ENCODE measurements at places on chromosomes 3 and 15.

- DNase-seq = no peak
Measured at GRCh38 chr3:31919528-31919927, 61.5 kb downstream of the OSBPL10 start.

DNA sequence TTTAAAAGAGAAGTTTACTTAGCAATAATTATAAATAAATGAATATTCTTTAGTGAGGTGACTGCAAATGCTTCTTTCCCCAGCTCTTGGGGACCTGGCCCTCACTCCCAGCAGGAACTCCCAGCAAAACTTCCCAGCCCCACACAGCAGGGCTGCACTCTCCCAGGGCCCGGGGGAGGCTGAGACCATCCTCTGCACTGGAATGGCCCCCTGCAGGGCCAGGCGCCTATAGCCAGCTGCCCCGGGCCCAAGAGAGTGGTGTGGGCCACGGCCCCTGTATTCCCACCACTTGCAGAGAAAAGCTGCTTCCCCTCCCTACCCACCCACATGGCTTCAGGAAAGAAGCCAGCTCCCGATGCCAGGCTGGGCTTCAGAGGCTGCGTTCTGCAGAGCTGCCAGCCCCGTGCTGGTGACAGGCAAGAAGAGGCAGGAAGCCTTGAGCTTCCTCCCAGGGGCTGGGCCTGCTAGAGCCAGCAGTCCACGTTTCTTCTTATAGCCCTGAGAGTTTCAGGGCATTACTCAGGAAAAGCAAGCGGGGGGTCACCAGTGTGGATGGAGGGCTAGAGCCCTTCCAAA is 20.0 kb downstream of the IDH2 start:
- DNase-seq = no peak

- no peak for DNase-seq
Measured at GRCh38 chr3:106251160-106251892, 382.5 kb upstream of the CBLB start.

DNA sequence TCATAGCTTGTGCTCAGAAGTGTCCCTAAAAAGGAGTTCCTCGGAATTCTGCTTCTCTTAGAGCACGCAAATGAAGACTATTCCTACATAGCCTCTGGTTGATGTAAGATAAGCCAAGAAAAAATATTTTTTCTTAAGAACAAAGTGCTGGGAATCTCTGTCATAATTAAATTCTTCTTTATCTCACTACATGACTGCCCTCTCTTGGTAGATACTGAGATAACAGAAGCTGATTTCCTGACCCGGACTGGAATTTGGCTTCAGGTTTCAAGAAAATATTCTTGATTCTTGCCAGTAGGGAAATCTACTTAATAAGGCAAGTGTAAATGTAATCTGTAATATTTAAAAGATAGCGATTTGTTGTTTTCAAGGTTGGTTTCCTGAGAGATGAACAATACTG is 31.3 kb upstream of the SETMAR start:
- DNase-seq = peak; percentile 2

GRCh38 chr15:73265536-73266153 is 103.1 kb downstream of the HCN4 start:
- no peak for DNase-seq

GRCh38 chr3:40200692-40201316 is 108.7 kb upstream of the EIF1B start:
- no peak for DNase-seq

- no peak for DNase-seq
Measured at GRCh38 chr15:72358650-72359171, 17.1 kb downstream of the HEXA start.

GRCh38 chr3:41222012-41222411 is 22.7 kb downstream of the CTNNB1 start:
- no peak for DNase-seq

- DNase-seq = no peak
Measured at GRCh38 chr3:126371096-126371705, 14.0 kb upstream of the KLF15 start.

DNA sequence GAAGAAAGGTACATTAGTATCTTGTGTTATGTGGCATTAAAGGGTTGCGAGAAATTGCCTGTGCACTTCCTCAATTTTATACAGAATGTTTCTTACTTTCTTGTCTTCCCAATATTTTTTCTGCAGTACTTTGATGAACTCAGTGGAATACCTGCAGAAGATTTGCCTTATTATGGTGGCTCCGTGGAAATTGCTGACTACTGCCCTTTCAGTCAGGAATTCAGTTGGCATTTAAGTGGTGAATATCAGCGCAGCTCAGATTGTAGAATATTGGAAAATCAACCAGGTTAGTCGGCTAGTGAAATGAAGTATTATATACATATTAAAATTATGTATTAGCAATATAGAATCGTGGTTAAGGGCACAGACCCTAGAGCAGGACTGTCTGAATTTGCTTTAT is 61.3 kb downstream of the LMLN start:
- DNase-seq = no peak

GRCh38 chr15:66939451-66940023 is 125.9 kb upstream of the SMAD3 start:
- no peak for DNase-seq

- no peak for DNase-seq
Measured at GRCh38 chr3:100185847-100186246, 71.5 kb upstream of the FILIP1L start.

Measured in NCI-H187 (cell line).